ENCODE measurements at places on chromosomes 5 and 9. TPM values are rescaled to one million over a fixed set of nuclear protein-coding genes. Genes with fewer than 3 reads are reported as not detected.

Gene FCN1
- total RNA-seq, result 3.4 TPM

Gene AMBP
- not detected for total RNA-seq

Gene ACTBL2
- total RNA-seq, result not detected

Gene CCL19
- 1.2 TPM for total RNA-seq

Gene HMCN2
- total RNA-seq, result 9.6 TPM

Gene INSL4
- total RNA-seq, result not detected

Gene PLAC8L1
- not detected for total RNA-seq

Gene CER1
- not detected for total RNA-seq
